ENCODE measurements at places on chromosomes 5 and 9.

DNA sequence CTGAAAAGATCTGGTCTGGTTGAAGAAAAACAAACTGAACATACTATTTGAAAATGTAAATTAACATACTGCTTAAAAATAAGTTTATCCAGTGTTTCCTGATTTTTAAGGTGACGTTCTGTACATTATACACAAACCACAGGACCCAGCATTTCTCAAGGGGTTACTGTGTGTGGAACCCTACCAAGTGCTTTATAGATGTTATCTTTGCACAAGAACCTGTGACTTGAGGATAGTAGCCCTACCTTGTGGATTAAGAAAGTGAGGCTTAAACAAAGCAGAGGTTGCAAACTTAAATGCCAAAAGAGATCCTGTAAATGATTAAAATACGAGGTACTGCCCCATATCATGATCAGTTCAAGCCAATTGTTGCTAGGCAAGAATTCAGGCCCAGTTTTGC lies 4.7 kb downstream of the KLF9 start:
- DNase-seq, result no peak

GRCh38 chr5:158051036-158051435 lies 192.1 kb upstream of the CLINT1 start:
- DNase-seq, result no peak

- no peak for DNase-seq
Measured at GRCh38 chr5:33933723-33934169, 2.4 kb upstream of the RXFP3 start.

DNA sequence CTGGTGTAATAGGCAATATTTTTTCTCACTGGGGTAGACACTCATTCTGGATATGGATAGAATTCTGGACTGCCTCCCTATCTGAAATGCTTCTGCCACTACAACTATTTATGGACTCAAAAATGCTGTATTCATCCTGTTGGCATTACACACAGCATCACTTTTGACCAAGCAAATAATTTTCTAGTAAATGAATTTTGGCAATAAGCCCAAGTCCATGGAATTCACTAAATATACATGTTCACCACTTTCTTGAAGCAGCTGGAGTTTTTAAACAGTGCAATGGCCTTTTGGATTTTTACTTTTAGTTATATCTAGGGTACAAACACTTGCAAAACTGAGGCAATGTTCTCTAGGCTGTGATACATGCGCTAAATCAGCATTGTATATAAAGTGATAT lies 724.9 kb upstream of the EDIL3 start:
- no peak for DNase-seq

DNA sequence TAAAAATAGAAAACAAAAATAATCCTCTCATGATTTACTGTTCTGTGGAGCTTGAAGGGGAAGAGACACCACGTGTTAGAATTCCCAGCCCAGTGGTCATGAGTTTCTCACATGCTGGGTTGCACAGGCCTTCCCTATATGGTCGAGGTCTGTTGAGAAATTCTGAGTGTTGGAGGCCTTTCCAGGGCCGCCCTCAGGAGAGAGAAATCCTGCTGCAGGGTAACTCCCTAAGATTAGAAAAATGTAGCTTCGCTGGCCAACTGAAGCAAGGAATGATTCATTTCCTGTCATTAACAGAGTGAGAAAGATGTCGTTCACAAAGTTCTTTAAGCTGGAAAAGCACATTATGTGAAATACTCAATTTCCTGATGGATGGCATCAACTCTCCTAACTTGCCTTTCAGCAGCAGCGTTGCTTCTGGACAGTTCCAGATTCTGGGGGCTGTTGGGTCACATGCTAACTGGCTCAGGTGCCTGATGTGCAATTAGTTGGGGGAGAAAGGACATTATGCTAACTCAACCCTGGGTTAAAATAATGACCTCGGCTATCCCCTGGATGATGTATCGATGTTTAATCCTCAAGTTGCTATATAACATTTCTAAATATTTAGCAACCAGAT lies 104.8 kb upstream of the CD180 start:
- no peak for DNase-seq

- peak; percentile 8 for DNase-seq
Measured at GRCh38 chr5:149141224-149141956, at the start of gene ABLIM3. Gene ABLIM3 (plus strand): TSS chr5:149141493. CDS start chr5:149142096, 603 bp downstream.

GRCh38 chr5:140926443-140927227 lies 536 bp downstream of the PCDHAC1 start:
- DNase-seq, result no peak

DNA sequence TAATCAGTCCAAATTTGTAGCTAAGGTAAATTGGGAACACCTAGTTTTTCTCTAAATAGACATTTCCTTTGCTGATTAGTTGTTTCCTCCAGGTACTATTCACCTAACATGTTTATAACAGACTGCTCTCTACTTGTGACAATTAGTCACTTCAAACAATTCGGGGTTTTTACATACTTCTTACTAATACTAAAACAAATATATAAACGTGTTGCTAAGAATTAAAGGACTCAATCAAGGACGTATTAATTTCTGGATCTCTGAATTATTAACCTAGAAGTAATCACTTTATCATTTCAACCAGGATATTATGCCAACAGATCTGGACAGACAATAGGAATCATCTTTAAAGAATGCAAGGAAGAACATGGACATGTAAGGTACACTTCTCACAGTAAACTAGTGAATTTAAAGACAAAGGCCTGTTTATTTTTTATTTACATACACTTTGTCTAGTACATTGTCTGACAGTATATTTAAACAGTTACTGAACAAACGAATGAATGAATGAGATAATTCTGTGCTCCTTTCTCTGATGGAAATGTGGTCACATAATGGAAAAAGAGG lies 22.3 kb downstream of the PJA2 start:
- no peak for DNase-seq

GRCh38 chr5:88785746-88786565 lies 97.0 kb downstream of the MEF2C start:
- no peak for DNase-seq

GRCh38 chr9:120393386-120394057 lies 186.4 kb downstream of the CDK5RAP2 start:
- no peak for DNase-seq

DNA sequence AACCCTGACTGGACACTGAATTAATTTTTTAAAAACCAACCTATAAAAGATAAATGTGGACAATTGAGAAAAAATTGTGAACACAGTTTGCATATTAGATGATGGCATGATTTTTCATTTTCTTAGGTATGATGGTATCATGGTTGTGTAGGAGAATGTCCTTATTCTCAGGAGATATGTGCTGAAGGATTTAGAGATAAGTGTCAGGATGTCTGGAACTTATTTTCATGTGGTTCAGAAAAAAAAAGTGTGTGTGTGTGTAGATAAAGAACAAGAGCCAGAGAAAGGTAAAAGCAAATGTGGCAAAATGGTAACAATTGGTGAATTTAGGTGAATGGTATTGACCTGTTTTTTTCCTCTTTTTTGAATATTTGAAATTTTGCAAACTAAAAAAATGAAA lies 4.0 kb downstream of the GNPDA1 start:
- DNase-seq, result no peak

- DNase-seq, result no peak
Measured at GRCh38 chr9:126671381-126671831, 57.7 kb downstream of the LMX1B start.

DNA sequence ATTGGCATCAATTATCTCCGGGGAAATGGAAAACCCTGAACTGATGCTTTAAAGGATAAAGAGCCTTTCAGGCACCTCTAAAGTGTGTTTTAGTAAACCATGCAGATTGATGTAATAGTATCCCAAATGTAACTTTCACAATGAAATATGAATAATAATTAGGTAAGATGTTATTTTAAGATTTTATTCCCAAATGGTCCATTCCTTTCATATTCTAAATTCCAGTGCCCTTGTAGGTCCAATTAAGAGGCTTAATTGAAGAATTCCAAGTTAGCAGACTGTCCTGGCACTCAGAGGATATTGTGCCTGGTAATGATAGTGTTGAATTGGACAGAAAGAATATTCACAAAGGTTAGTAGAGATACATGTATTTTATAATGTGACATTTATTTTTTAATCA lies 352.5 kb upstream of the NUDT12 start:
- no peak for DNase-seq

GRCh38 chr9:76431601-76432000 lies 27.4 kb upstream of the GCNT1 start:
- DNase-seq, result no peak

DNA sequence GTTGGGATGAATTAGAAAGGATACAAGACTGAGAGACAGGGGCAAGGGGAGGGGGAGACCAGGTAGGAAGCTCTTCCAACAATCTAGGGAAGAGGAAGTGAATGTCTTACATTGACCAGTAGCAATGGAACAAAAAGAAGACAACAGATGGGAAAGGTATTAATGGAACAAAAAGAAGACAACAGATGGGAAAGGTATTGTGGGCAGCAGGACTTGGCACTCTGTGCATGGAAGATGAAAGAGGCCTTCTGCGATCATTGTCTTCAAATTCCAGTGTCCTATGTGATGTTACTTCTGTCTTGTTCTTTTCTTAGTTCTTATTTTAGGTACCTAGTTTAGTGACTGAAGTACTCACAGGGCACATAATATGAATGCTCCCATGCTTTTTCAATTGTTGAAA lies 161.8 kb downstream of the PALM2AKAP2 start:
- DNase-seq, result no peak

- no peak for DNase-seq
Measured at GRCh38 chr5:135210286-135211055, 176.4 kb upstream of the PITX1 start.

DNA sequence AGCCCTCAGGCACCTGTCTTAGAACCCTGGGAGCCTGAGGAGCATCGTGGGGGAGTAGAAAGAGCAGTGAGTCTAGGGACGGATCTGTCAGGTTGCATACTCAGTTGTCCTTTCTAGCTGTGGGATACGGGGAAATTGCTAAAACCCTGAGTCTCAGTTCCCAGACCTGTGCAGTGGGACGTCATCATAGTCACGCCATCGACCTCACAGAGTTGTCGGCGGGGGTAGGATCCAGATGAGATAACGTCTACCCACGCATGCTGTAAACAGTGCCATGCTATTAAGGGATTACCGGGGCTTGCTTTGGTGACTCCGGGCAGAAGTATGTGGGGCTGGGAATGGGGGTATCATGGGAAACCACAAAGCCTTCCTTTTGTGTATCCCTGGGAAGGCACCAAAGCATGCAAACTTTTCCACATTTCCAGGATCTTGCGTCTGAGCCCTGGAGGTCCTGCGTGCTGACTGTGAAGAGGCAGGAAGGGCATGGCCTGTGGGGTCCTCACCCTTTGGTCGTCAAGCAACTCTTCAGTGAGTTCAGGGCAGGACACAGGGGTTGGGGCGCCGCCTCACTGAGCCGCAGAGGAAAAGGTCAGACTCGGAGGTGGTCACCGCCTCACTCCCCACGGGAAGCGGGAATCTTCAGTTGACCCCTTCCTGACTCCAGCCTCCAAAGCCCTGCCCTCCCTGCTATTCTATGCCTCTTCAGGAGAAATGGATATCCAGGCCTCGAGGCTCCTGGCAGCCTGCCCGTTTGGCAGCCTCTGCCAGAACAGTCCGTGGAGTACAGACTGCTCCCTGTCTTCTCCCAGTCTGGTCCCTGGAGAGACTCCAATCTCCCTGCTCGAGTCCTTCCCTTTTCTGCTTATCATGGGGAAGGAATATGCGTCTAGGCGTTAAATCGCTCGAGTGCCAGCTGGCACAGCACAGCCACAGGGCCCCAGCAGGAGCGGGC lies 186.8 kb upstream of the KLF9 start:
- DNase-seq, result no peak

DNA sequence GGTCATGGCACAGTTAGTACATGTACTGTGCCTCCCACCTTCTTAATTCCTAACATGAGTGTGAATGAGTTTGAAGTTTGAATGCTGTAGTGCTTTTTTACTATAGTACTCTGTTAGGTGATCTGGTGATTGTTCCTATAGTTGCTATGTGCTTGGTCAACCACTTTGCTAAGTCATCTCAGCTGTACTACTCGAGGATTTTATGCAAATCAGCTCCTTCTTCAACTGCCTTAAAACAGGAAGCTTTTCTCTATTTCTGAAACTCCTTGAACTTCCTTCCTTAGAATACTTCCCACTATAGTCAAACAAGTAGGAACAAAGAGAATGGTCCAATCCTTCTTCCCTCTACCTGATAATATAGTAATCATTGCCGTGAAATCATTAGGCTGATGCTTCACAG lies 219.6 kb downstream of the CTNND2 start:
- no peak for DNase-seq

DNA sequence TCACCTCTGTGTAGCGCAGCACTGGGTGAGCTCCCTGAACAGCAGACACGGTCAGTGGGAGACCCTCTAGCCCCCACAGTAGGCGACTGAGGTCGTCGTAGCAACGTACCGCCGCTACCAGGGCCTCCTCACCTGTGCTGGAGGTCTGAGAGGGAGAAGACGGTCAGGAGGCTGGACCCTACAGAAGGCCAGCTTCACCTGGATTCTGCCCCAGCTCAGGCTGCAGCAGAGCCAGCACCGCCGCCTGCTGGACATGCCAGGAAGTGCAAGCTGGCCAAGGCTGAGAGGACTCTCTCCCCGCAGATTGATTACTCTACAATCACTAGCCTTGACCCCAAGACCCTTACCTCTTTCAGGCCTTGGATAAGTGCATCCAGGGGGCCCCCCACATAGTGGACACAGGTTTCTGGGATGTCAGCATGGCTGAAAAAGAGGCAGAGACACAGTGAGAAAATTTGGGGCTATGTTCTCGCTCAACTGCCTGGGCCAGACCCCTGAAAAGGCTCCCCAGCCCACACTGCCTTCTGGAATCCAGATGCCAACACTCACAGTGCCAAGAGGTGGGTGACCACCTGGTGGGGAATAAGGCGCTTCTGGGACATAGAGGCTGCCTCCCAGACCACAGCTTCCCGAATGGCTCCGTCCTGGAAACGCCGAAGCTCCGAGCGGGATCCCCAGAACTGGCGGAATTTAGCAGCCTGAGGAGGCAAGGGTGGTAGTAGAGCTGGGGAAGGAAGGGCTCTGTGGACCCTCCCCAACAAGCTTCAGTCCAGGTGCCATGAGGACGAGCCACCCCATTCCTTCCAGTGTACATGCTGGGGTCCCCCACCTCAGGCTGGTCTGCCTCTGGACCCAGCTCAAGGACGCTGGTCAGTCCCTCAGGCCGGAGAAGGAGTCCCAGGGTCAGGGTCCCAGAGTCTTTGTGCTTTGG lies 6.9 kb downstream of the NOL6 start:
- no peak for DNase-seq

GRCh38 chr9:120366644-120367019 lies 213.3 kb downstream of the CDK5RAP2 start:
- no peak for DNase-seq

- DNase-seq, result no peak
Measured at GRCh38 chr5:38497946-38498345, 58.5 kb downstream of the LIFR start.

DNA sequence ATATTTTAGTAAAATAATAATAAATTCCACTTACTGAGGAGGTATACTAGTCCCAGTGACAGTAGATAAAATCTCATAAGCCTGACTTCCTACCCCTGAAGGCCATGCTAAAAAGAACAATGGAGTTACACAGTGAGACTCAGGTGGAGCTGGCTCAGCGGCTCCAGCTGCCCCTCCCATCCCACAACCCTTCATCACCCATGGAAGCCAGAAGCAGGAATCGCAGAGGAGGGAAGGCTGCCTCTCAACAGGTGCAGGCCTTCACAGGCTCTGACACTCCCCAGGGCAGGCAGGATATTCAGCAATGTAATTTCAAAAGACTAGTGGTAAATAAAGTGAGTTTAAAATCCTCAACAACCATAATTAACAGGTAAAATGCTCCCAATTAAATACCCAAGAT lies 67.5 kb downstream of the FANCC start:
- no peak for DNase-seq

- no peak for DNase-seq
Measured at GRCh38 chr5:145660897-145661640, 174.1 kb downstream of the PRELID2 start.

GRCh38 chr5:138528208-138528607 lies 14.8 kb downstream of the ETF1 start:
- DNase-seq, result no peak

Data from CMK (cell line).